Activated naive CD4-positive, alpha-beta T cell treated with anti-CD3 and anti-CD28 coated beads, Interleukin-2, amount 10 ng/mL, durations not matched to agents 5 hours and 36 hours (primary cell): ENCODE measurements at places on chromosomes 6 and 20. TPM values are rescaled to one million over a fixed set of nuclear protein-coding genes. Genes with fewer than 3 reads are reported as not detected.

Gene LSM2
- 72.5 TPM for total RNA-seq

Gene EYS
- total RNA-seq: not detected

Gene PLTP
- 0.43 TPM for total RNA-seq

Gene PKIG
- total RNA-seq: 3.3 TPM
